Calu3 (cell line): ENCODE measurements at places on chromosomes 3 and 15.

DNA sequence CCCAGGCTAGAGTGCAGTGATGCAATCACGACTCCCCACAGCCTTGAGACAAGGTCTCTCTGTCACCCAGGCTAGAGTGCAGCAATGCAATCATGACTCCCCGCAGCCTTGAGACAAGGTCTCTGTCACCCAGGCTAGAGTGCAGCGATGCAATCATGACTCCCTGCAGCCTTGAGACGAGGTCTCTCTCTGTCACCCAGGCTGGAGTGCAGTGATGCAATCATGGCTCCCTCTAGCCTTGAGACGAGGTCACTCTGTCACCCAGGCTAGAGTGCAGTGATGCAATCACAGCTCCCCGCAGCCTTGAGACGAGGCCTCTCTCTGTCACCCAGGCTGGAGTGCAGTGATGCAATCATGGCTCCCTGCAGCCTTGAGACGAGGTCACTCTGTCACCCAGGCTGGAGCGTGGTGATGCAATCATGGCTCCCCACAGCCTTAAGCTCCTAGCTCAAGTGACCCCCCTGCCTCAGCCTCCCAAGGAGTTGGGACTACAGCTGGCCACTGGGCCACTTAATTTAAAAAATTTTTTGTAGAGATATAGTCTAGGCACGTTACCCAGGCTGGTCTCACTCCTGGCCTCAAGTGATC is 26.1 kb downstream of the TFRC start:
- no peak for DNase-seq

DNA sequence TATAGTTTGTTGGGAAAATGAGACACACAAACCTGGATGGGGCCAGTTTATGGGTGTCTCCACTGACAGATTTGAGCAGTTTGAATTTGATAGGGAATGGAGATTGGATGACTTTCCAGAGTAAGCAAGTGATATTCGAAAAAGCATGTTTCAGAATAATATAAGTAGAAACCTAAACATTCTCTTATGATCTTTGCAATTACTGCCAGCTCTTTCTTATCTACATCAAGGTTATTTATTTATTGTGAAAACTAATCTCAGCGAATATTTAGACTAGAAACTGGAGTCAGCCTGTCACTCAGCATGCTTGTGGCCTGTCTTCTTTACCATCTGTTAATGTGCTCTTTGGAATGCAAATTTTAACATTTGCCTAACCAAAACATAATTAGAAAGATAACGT is 57.8 kb upstream of the SPPL2A start:
- DNase-seq, result no peak

- no peak for DNase-seq
Measured at GRCh38 chr3:128178782-128179483, 25.7 kb downstream of the EEFSEC start.

- DNase-seq, result no peak
Measured at GRCh38 chr15:75739791-75740190, 27.1 kb upstream of the CSPG4 start.

DNA sequence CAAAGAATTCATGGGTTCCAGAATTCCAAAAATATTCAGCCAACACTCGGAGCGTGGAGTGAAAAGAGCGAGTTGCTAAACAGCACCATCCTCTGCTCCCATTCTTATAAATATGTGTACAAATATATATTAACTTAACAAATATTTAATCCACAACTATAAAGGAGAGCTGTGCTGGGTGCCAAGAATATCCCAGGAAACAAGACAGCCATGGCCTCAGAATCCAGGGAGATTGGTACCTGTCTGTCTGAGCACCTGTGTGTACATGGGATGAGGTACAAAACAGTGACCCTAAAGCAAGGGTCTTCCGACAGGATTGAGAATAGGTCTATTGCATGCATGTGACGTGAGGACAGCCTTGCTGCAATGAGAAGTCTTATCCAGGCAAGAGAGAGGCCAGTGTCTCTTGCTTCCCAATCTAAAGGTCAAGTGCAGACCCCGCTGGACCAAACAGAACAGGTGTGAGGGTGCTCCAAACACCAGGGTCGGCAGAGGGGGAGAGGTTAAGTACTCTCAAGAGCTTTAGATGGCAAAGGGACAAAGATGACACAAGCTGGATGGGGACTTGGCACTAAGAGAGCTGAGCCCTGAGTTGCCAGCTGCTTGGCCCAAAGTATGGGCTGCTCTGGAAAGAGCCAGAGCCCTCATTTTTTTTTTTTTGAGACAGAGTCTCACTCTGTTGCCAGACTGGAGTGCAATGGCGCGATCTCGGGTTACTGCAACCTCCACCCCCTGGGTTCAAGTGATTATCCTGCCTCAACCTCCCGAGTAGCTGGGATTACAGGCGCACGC is 36.2 kb downstream of the HOMER2 start:
- DNase-seq, result no peak

- no peak for DNase-seq
Measured at GRCh38 chr3:4508048-4508981, 15.2 kb downstream of the ITPR1 start.

DNA sequence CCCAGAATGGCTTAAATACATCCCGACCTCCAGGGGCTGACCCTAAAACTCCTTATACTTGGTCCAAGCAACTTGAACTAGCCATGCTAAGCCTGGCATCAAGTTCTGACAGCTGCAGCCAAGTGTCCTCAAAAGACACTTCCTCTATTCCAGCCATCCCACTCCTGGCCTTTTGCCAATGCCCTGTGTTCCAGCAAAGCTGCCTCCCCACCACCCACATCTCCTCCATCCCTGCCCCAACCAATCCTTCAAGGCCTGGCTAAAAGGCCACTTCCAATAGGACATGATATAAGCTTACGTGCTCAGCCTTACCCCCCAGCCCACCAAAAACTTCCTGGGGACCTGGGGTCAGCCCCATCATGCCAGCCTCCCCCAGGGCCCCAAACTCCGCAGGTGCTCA is 40.9 kb downstream of the SEMA3G start:
- DNase-seq, result no peak

GRCh38 chr3:14823910-14824629 is 5.3 kb downstream of the FGD5 start:
- DNase-seq, result no peak
